Amniotic stem cell (primary cell): ENCODE measurements at places on chromosomes 5 and 9.

- no peak for DNase-seq
These were observed 206.9 kb downstream of the ZSWIM6 start for GRCh38 chr5:61538722-61539501.

GRCh38 chr9:137756045-137756744 is 121.4 kb upstream of the CACNA1B start:
- DNase-seq, result no peak

- DNase-seq, result no peak
These were observed 35.1 kb downstream of the NNT start for GRCh38 chr5:43638107-43638506.

GRCh38 chr5:3811116-3811515 is 215.5 kb downstream of the IRX1 start:
- DNase-seq, result no peak

GRCh38 chr5:57412680-57413079 is 69.9 kb downstream of the ACTBL2 start:
- DNase-seq, result no peak

GRCh38 chr5:39178171-39178570 is 41.2 kb downstream of the FYB1 start:
- no peak for DNase-seq

- DNase-seq, result no peak
These were observed 38.3 kb downstream of the HTR1A start for GRCh38 chr5:63923914-63924313.

- DNase-seq, result no peak
These were observed 202.5 kb downstream of the EFNA5 start for GRCh38 chr5:107468276-107468675.

- DNase-seq, result no peak
These were observed 39.8 kb downstream of the GAPT start for GRCh38 chr5:58530942-58531490.

- DNase-seq, result no peak
These were observed 93.6 kb upstream of the TNC start for GRCh38 chr9:115211413-115212124.

DNA sequence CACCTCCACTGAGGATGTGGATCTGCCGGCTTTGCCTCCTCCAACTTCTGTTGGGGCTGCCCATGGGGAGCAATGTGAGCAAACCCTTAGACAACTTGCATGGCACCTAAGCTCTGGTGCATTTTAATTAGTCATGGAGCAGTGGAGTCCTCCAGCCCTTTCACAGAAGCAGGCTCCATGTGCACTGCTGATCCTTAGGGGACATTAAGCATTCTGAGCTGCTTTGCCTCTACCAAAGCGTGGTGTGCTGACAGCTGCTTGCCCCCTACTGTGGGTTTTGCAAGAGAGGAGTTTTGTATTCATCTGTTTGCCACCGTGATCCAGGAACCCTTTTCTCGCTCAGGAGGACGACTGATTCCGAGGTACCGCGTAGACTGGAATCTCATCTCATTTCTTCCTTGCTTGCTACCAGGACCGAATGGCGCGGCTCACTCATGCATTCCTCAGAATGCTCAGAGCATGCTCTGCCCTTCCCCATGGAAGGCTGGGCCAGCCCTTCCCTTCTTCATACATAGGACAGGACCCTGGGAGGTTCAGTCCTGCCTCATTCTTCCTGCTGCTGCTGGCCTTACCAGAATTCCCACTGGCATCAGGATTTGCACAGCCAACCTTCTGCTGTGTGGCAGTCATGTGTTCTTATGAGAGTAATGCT is 432.5 kb downstream of the GADD45G start:
- DNase-seq, result no peak

GRCh38 chr5:143679777-143680176 is 132.2 kb upstream of the HMHB1 start:
- no peak for DNase-seq
